ENCODE measurements at places on chromosomes 3 and 15. TPM values are rescaled to one million over a fixed set of nuclear protein-coding genes. Genes with fewer than 3 reads are reported as not detected.

DNA sequence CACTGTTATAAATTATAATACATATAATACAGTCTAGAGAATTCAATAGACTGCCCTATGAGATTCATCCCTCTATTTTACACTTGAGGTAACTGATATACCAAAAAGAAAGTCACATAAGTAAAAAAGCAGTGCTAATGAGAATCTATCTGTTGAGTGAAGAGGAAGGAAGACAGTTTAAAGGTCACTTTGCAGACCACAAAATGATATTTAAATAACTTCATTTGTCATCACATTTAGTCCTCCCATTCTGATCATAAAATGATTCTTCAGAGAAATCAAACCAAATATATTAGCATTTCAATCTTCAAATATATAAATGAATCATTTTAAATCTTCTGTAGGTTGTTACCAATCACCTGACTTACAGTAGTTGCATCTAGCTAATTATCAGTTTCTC, 60.5 kb upstream of the CCDC50 start:
- no peaks in the 10 kb centered on the region for H3K4me1 ChIP-seq
- no peaks in the 10 kb centered on the region for H3K27me3 ChIP-seq
- DNase-seq = no peak
- H3K27ac ChIP-seq = no peak overlapping the region
- no peak overlapping the region for H3K4me3 ChIP-seq

DNA sequence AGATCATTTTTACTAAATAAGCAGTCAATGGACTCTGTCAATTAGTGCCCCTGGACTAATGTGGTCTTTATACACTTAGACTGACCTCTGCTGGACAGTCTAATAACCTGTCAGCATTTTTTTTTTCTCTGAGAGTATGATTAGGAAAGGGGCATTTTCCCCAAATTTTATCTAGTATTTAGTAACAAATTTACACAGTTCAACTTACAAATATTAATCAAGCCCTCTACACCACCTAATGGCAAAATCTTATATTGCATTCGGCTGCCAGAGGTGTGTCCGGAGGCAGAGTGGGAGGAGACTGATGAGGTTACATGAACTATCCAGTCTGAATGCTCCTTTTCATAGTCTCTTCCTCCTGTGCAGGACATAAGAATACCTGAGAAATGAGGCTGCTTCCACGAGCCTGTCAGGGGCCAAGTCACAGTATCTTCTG, 36.0 kb upstream of the COLQ start:
- no peak overlapping the region for H3K4me3 ChIP-seq
- H3K27me3 ChIP-seq = no peaks in the 10 kb centered on the region
- no peak for DNase-seq
- no peaks in the 10 kb centered on the region for H3K4me1 ChIP-seq

DNA sequence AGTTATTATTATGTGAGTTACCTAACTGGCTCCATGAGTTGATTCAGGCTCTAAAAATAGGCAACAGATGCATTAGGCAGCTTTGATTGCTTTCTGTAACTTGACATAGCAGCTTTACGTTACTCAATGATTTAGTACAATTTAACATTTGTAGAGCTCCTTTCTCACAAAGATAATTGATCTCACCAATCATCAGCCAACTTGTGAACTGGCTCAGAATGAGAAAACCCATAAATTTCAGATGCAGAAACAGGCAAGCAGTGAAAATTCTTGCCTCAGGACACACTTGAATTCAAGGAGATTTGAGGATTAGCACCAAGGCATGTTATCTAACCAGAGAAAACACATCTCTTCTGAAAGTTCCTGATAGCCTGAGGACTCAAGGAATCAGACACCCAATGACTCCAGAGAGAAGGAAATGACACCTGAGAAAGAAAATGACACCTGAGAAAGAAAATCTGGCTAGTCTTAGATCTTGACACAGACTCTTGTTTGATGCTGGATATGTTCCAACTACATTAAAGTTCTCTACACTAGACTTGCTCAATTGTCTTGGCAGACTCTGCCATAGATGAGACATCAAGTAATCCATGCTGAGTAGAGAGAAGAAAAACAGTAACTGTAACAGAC, 315.1 kb upstream of the CBLB start:
- no peaks in the 10 kb centered on the region for H3K4me1 ChIP-seq
- H3K36me3 ChIP-seq = no peaks in the 10 kb centered on the region
- H3K27me3 ChIP-seq = no peaks in the 10 kb centered on the region
- H3K4me3 ChIP-seq = no peak overlapping the region

GRCh38 chr3:190019844-190020243, 100.9 kb downstream of the P3H2 start:
- no peak overlapping the region for H3K4me3 ChIP-seq
- H3K36me3 ChIP-seq = no peaks in the 10 kb centered on the region

GRCh38 chr3:153245661-153246060, 83.6 kb downstream of the RAP2B start:
- H3K4me3 ChIP-seq = no peak overlapping the region
- no peaks in the 10 kb centered on the region for H3K36me3 ChIP-seq
- no peaks in the 10 kb centered on the region for H3K27me3 ChIP-seq

DNA sequence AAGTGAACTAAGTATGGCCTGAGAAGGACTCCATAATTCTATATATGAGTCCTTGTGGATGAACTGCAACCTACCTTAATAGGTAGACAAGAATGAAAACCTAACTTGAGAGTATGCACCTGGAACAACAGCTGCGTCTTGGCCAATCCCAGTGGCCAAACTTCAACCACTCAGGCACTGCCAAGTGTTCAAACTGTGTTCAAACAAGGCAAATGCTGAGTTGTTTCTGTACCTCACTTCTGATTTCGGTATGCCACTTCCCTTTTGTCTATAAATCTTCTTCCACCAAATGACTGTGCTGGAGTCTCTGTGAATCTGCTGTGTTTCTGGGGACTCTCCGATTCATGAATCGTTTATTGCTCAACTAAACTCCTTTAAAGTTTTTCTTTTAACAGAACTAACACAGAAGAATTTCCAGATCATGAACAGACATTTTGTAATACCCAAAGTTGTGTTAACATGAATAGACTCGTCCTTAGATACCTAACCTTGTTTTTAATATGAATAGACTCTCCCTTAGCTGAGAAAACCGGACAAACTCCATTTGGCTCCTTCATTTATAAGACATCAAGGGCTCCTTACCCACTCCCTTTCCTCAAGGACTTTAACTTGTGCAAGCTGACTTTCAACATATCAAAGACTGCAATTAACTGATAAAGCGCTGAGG, 4.1 kb downstream of the ZNF717 start:
- H3K36me3 ChIP-seq = no peaks in the 10 kb centered on the region
- no peaks in the 10 kb centered on the region for H3K27me3 ChIP-seq
- H3K4me1 ChIP-seq = no peaks in the 10 kb centered on the region
- DNase-seq = no peak
- H3K4me3 ChIP-seq = no peak overlapping the region
- H3K27ac ChIP-seq = no peak overlapping the region

DNA sequence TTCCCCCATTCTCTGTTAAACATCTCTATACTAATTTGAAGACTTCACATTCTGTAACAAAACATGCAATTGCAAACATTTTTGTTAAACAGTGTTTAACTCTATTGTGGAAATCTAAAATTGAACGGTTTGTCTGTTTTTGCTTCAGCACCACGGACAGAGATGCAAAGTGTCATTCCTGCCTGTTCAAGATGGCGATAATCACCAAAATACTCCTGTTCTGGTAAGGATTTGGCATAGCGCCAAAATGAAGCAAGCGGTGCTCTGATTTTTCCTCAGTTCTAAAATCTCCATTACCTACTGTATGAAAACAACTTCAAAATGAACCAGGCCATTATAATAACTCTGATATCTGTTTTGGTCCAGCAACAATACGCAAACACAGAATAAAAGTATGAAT, 129.7 kb upstream of the TUSC7 start:
- H3K36me3 ChIP-seq = no peaks in the 10 kb centered on the region
- H3K4me3 ChIP-seq = no peak overlapping the region
- no peaks in the 10 kb centered on the region for H3K27me3 ChIP-seq
- no peak overlapping the region for H3K27ac ChIP-seq
- no peaks in the 10 kb centered on the region for H3K4me1 ChIP-seq

GRCh38 chr15:25718597-25718996, 144.5 kb downstream of the ATP10A start:
- H3K27ac ChIP-seq = peak overlapping the region; percentile 14
- no peaks in the 10 kb centered on the region for H3K27me3 ChIP-seq
- DNase-seq = peak; percentile 61
- H3K4me1 ChIP-seq = no peaks in the 10 kb centered on the region
- H3K4me3 ChIP-seq = no peak overlapping the region

- no peaks in the 10 kb centered on the region for H3K27me3 ChIP-seq
- H3K4me1 ChIP-seq = no peaks in the 10 kb centered on the region
- peak overlapping the region; percentile 67 for H3K4me3 ChIP-seq
- H3K27ac ChIP-seq = peak overlapping the region; percentile 6
- no peaks in the 10 kb centered on the region for H3K36me3 ChIP-seq
- no peak for DNase-seq
Observed at GRCh38 chr15:58748040-58748851, 1.3 kb downstream of the ADAM10 start.

- no peaks in the 10 kb centered on the region for H3K36me3 ChIP-seq
- DNase-seq = no peak
- no peak overlapping the region for H3K27ac ChIP-seq
- no peaks in the 10 kb centered on the region for H3K4me1 ChIP-seq
Observed at GRCh38 chr15:100187677-100188076, 154.1 kb downstream of the ADAMTS17 start.

- H3K4me1 ChIP-seq = no peaks in the 10 kb centered on the region
- H3K4me3 ChIP-seq = no peak overlapping the region
- no peaks in the 10 kb centered on the region for H3K27me3 ChIP-seq
- no peak for DNase-seq
Observed at GRCh38 chr15:27670486-27671209, 428.5 kb downstream of the OCA2 start.

DNA sequence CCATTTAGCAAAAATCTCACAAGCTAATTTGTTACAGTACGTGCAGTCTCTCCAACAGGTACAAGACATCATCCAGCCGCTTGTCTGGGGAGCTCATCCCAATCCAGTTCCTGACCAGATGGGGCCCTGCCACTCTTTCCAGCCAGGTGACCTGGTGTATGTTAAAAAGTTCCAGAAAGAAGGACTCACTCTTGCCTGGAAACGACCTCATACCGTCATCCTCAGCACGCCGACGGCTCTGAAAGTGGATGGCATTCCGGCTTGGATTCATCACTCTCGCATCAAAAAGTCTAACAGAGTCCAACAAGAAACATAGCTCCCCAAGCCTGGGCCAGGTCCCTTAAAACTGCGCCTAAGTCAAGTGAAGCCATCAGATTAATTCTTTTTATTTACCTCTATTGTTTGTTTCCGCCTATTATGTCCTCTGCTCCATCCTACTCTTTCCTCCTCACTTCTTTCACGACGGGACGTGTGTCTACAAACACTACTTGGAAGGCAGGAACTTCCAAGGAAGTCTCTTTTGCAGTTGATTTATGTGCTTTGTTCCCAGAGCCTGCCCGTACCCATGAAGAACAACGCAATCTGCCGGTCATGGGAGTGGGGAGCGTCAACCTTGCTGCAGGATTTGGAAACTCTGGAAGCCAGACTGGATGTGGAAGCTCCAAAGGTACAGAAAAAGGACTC, 37.5 kb downstream of the ZBTB11 start:
- H3K4me1 ChIP-seq = no peaks in the 10 kb centered on the region
- H3K27ac ChIP-seq = no peak overlapping the region
- H3K27me3 ChIP-seq = no peaks in the 10 kb centered on the region
- no peak for DNase-seq

GRCh38 chr15:95497634-95498033, 832.9 kb upstream of the NR2F2 start:
- H3K4me3 ChIP-seq = no peak overlapping the region
- no peak overlapping the region for H3K27ac ChIP-seq
- no peaks in the 10 kb centered on the region for H3K36me3 ChIP-seq

DNA sequence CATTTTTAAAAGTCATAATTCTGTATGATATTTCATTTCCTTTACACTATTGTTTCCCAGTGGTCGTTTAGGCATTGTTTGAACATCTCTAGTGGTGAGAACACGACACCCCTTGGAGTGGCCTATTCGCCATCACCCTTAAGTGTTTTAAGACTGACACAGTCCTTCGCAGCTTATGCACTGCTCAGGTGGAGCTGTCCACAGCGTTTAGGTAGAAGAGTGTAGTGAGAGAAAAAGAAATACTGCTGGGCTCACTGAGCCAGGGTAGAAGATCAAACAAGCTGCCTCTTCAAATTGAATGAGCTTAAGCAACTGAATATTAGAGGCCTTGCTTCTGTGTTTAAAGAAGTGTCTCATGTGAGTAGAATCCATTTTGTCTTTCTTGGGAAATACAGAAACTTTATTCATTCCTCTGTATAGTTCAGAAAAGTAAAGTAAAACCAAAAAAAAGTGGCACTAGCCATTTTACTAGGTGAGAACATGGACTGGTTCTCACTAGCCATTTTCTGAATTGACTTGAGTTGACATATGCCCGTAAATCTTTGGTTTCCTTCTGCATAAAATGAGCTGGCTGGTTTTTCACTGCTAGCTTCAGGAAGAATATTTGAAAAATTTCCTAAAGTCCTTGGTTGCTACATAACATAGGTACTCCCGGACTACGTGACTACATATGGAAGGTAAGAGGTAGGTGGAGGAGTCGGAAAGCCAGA, 155.9 kb downstream of the P3H2 start:
- H3K4me1 ChIP-seq = no peaks in the 10 kb centered on the region
- no peaks in the 10 kb centered on the region for H3K36me3 ChIP-seq
- DNase-seq = no peak
- no peaks in the 10 kb centered on the region for H3K27me3 ChIP-seq

DNA sequence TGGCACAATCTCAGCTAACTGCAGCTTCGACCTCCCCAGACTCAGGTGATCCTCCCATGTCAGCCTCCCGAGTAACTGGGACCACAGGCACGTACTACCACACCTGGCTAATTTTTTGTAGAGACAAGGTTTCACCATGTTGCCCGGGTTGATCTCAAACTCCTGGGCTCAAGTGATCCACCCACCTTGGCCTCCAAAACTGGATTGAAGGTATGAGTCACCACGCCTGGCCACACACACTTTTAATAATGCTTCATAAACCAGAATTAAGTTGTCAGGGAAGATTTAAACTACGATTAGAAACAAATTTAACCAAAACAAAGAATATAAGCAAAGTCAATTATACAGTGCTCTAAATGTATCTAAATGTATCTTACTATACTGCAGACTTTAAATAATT, 87.5 kb downstream of the LRRFIP2 start:
- H3K36me3 ChIP-seq = peaks cover 4% of the 10 kb centered on the region
- no peaks in the 10 kb centered on the region for H3K27me3 ChIP-seq
- no peaks in the 10 kb centered on the region for H3K4me1 ChIP-seq
- no peak overlapping the region for H3K27ac ChIP-seq
- no peak overlapping the region for H3K4me3 ChIP-seq

Gene THRB
- 59.7 TPM for total RNA-seq

Gene ZMYND10
- total RNA-seq = 0.68 TPM

Gene SLC28A2
- not detected for total RNA-seq

Gene CD200R1
- total RNA-seq = 6.5 TPM
